ENCODE measurements at places on chromosomes 2 and 18. TPM values are rescaled to one million over a fixed set of nuclear protein-coding genes. Genes with fewer than 3 reads are reported as not detected.

Gene RBM45
- polyA plus RNA-seq, result 11.4 TPM

Gene STAMBP
- 32.3 TPM for polyA plus RNA-seq

Gene FAM237A
- polyA plus RNA-seq, result not detected

Gene SERPINB12
- polyA plus RNA-seq, result not detected

Data from aorta (tissue), 5 donors.